ENCODE measurements at places on chromosomes 16 and 17.

GRCh38 chr16:82735673-82736091 lies 108.9 kb downstream of the CDH13 start:
- DNase-seq: no peak

DNA sequence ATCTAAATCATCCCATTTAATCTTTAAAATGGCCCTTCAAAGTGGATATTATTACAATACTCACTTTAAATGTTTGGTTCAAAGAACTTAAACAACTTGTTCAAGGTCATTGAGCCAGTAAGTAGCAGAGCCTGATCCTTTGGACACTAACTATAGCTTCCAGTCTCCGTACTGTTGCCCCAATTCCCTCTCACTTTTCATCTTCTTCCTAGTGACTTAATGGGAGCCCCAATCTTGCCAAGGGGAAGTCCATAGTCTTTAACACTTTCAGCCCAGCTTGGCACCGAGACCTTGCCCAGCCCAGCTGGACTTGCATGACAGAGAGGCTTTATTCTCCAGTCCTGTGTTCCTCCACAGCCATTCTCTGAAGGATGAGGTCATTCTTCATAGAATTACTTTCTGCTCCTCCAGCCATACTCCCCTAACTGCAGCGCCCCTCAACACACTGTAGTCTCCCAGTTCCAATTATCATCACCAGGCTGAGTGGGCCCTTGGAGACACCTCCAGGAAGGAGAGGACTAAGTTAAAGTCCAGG lies 49.2 kb upstream of the NLK start:
- DNase-seq: no peak

DNA sequence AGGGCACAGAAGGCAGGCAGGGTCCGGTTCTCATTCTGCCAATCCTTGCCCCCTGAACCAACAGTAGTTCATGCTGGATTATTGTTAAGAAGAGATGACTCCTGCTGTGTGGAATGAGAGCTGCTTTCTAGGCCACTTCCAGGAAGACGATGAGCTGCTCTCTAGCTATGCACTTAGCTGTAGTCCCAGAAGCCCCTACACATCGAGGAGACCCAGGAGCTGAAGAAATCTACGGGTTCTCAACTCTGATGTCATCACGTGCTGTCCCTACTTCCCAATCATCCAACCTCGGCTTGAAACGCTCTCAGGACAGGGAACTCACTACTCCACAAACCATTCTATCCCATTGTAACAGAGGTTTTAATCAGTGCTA lies 29.0 kb upstream of the EMP2 start:
- DNase-seq: no peak

DNA sequence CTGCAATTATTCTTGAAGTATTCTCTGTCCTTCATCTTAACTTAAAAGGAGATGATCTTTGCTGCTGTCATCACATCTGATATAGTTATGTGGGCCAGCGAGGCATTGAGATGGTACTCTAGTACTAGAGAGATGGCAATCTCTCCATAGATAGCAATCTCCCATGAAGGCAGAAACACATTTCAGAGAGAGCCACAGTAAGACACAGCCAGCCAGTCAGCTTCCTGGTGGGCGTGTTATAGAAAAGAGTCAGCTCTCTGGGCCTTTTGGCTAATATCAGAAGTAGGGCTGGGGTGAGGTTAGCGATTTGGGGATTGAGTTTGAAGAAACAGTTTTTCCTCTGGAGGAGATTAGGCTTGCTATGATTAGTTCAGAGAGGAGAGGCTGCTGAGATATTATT lies 22.6 kb upstream of the EFCAB13 start:
- DNase-seq: no peak

- no peak for DNase-seq
Observed at GRCh38 chr17:68288804-68289203, 2.1 kb downstream of the SLC16A6 start.

- DNase-seq: peak; percentile 38
Observed at GRCh38 chr16:85759631-85760419, 8.9 kb upstream of the C16orf74 start.

GRCh38 chr16:87210894-87211293 lies 106.3 kb downstream of the C16orf95 start:
- DNase-seq: no peak

GRCh38 chr17:27743281-27743885 lies 56.9 kb downstream of the NOS2 start:
- DNase-seq: no peak

GRCh38 chr17:40551879-40552768 lies 13.1 kb downstream of the CCR7 start:
- DNase-seq: peak; percentile 63

DNA sequence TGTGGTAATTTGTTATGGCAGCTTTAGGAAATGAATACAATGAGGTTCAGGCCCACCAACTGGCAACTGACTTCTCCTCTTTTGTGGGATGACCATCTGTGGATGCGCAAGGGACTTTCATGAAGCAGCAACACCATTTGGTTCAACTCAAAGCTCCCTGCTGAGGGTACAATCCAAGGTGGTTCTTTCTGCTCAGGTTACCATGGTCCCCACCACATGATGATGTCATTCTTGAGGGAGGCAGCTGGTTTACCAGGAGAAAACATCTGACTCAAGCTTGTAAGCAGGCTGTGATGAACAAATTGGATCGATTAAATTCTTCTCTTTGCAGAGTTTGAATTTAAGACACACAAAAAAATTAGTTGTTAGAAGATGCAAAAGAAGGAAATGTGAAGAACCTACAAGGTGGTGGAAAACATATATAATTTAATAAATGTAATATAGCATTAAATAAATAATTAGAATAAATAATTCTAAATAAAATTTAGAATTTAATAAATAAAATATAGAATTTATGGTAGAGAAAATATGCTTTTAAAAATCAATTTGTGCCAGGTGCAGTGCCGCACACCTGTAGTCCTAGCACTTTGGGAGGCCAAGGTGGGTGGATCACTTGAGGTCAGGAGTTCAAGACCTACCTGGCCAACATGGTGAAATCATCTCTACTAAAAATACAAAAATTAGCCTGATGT lies 67.6 kb upstream of the ANKFN1 start:
- no peak for DNase-seq

DNA sequence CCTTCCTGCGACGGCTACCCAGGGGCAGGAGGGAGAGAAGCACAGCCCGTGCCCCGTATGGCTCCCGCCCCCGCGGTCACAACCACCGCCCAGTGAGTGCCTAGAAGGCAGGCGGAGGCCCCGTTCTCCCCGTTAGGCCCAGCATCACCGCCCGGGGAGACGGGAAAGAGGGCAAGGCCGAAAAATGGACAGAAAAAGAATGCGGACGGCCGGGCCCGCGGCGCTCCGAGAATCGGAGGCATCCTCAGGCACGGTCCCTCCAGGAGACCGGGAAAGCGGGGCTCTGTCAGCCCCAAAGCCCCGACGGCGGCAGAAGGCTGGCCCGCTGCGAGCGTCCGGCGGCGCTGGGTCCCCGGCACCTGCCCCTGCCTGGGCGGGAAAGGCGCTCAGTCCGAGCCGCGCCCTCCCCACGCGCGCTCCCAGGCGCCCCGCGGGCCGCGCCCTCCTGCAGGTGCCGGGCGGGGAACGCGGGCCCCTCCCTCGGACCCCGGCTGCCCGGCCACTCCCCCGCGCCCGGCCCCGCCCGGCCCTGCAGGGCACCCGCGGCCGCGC lies 407 bp downstream of the MCRIP1 start:
- no peak for DNase-seq

GRCh38 chr16:88730632-88731607 lies 24.6 kb downstream of the CTU2 start:
- DNase-seq: no peak

DNA sequence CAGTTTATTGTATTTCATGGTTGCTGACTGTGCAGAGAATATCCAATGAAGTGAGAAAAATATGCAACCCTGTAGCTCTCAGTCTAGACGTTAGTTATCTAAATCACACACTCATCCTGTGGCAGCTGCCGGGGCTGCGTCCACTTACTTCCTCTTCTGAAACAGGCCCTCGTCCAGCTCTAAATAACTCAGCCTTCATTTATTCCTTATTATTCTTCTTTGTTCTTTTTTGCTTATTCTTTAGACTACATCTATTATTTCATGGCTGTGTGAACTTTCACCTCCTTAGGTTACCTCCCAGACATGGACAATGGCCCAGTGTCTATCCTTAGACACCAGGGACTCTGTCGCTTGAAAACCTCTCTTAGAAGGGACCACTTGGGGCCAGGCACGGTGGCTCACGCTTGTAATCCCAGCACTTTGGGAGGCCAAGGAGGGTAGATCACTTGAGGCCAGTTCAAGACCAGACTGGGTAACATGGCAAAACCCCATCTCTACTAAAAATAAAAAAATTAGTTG lies 3.4 kb upstream of the THUMPD1 start:
- DNase-seq: no peak

DNA sequence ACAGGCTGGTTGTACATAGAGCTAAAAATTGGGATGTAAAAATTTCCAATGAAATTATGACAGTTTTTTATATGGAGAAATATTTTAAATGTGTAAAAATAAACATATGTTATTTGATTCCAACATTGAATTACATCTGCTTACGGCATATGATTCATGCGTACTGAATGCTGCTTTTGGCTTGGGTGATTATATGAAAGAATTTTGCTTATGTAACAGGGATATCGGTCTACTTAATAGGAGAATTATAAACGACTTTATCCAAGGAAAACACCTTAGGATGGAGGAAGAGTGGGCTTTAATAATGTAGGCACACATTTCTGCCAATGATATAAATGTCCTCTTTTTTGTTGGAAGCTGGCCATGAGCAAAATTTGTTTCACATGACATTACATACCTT lies 197.3 kb upstream of the GOT2 start:
- DNase-seq: no peak

DNA sequence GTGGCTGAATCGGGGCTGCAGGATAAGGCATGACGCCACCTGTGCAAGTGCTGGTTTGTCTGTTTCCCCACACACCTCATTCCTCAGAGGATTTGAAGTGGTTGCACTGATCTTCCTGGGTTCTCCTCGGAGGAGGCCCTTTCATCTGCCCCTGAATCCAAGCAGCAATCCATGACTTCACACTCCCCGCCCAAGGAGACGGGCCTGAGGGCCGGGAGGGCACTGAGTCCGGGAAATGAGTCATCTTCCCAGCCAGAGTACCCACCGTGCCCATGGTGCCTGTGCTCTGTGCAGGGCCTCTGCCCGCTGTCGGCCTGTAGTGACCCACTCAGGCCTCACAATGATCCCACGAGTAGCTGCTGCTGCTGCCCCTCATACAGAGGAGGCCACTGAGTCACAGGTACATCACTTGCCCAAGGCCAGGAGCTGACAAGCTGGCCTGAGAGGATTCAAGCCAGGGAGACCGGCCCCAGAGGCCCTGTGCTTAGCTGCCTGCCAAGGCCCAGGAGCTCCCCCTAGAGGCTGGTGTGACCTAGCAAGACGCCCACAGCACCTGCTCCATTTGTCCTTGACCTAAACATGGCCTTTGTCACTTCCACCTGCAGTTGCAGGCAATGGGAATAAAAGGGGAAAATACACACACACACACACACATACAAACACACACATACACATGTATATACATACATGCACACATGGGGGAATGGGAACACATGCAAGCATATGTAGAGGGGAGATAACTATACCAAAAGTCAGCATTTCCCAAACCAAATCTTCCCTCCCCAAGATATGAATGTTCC lies 240.0 kb downstream of the C16orf95 start:
- no peak for DNase-seq

- DNase-seq: no peak
Observed at GRCh38 chr17:75114552-75115314, 5.0 kb downstream of the ARMC7 start.

- DNase-seq: no peak
Observed at GRCh38 chr17:71486261-71486660, 634.6 kb upstream of the SOX9 start.

GRCh38 chr16:73274140-73274539 lies 226.2 kb upstream of the ZFHX3 start:
- DNase-seq: no peak

DNA sequence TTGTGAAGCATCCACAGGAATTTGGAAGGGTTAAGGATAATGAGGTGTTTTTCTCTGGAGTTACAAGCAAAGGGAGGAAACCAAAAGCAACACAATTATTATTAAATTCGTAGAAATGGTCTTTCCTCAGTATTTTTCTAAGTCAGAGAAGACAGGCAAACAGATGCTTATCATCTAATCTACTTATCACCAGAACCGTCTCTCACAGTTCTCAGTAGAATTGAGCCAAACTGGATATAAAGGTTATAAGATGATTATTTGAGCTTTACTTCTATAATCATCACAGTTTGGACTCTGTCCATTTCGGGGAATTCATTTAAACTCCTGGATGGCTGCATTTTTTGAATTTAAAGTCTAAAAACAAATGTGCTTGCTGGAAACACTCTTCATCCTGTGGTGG lies 245.0 kb downstream of the KCNJ2 start:
- no peak for DNase-seq

- DNase-seq: no peak
Observed at GRCh38 chr17:57533684-57534305, 211.3 kb downstream of the CCDC182 start.

DNA sequence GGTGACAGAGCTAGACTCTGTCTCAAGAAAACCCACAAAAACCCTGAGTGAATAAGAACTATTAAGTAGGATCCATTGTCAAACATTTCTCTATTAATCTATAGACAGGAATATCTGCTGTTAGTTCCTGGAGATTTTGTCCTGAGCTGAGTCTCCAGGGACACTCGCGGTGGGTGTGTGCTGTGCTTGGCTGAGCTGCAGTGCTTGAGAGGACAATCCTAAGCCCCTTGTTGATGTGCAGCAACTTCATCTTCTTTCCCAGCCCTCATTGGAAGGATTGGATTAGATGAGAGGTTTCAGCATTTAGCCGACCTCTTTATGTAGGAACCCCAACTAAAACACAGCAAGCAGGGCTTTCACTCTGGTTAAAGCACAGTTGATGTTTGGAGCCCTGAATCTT lies 33.3 kb downstream of the NDEL1 start:
- DNase-seq: no peak

GRCh38 chr16:87874639-87875427 lies 5.5 kb upstream of the SLC7A5 start:
- DNase-seq: peak; percentile 62

DNA sequence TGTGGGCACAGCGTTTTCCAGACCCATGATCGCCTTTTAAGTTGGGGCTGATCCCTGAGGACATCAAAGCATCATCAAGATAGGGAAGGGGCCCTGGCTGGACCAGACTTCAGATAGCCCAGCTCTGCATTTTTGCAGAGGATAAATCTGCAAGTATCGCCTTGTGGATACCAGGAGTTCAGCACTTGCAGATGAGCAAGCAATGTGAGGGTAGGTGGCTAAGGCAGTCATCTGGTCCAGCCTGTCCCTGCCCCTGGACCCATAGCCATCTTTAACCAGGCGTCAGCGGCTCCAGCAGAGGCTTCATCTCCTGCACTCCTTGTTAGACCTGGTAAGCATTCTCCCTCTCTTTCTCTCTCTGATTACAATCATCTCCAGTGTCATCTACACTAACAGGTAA lies 9.0 kb upstream of the MRPS23 start:
- DNase-seq: no peak

GRCh38 chr16:84925092-84925772 lies 86.1 kb downstream of the ZDHHC7 start:
- peak; percentile 74 for DNase-seq
